ENCODE measurements at places on chromosomes 13 and 19. TPM values are rescaled to one million over a fixed set of nuclear protein-coding genes. Genes with fewer than 3 reads are reported as not detected.

DNA sequence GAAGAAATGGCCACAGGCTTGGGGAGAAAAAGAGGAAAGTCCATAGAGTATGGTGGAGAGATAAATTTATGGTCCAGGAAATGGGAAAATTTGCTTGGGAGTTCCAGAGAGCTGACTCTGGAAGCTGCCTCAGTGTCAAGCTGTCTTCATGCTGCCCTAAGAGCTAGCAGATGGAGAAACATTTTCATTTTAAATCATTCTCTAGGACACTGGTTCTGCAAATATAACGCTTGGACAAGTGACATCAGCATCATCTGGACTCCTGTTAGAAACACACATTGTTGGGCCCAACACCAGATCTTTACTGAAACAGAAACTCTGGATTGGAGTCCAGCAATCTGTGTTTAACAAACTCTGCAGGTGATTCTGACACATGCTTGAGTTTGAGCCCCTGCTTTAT lies 592.0 kb upstream of the KLF12 start:
- no peak overlapping the region for H3K4me3 ChIP-seq
- no peak for DNase-seq
- H3K36me3 ChIP-seq, result no peaks in the 10 kb centered on the region
- H3K4me1 ChIP-seq, result no peaks in the 10 kb centered on the region

- H3K27me3 ChIP-seq, result peaks cover 10% of the 10 kb centered on the region
- no peak overlapping the region for H3K4me3 ChIP-seq
- no peak for DNase-seq
- H3K4me1 ChIP-seq, result no peaks in the 10 kb centered on the region
Observed at GRCh38 chr13:21833921-21834320, 163.0 kb downstream of the FGF9 start.

GRCh38 chr19:14505488-14506239 lies 9.7 kb upstream of the GIPC1 start:
- no peaks in the 10 kb centered on the region for H3K36me3 ChIP-seq
- no peak overlapping the region for H3K27ac ChIP-seq
- H3K4me1 ChIP-seq, result peaks cover 9% of the 10 kb centered on the region
- H3K27me3 ChIP-seq, result no peaks in the 10 kb centered on the region
- H3K4me3 ChIP-seq, result no peak overlapping the region

- H3K4me3 ChIP-seq, result no peak overlapping the region
- H3K4me1 ChIP-seq, result no peaks in the 10 kb centered on the region
- no peak for DNase-seq
- no peak overlapping the region for H3K27ac ChIP-seq
- H3K36me3 ChIP-seq, result peaks cover 8% of the 10 kb centered on the region
- no peaks in the 10 kb centered on the region for H3K27me3 ChIP-seq
Observed at GRCh38 chr13:90388887-90389452, 958.5 kb upstream of the MIR17HG start.

Gene LILRB5
- not detected for total RNA-seq

DNA sequence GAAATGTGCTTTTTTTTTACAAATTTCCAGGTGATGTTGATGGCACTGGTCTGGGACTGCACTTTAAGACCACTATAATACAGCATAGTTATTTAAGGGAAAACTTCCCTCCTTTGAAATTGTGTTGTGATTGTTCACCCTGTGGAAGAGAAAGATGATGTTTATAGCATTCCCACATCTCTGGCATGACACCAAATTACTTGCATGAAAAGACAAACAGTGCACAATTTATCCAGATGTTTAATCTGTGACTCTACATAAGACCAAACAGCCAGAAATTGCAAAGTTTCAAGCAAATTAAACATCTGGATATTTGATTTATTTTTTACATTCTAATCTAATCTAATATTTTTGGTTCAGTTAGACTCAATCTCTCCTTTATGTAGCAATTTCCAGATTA lies 51.6 kb downstream of the UFM1 start:
- no peak overlapping the region for H3K4me3 ChIP-seq
- H3K36me3 ChIP-seq, result no peaks in the 10 kb centered on the region
- no peak for DNase-seq
- no peaks in the 10 kb centered on the region for H3K27me3 ChIP-seq

Gene FARP1
- total RNA-seq, result 2.2 TPM

Gene FXYD1
- total RNA-seq, result not detected

GRCh38 chr13:33583398-33583797 lies 234.6 kb upstream of the RFC3 start:
- H3K27ac ChIP-seq, result no peak overlapping the region
- H3K4me3 ChIP-seq, result no peak overlapping the region
- peaks cover 18% of the 10 kb centered on the region for H3K27me3 ChIP-seq
- no peaks in the 10 kb centered on the region for H3K36me3 ChIP-seq
- DNase-seq, result no peak

- DNase-seq, result no peak
- H3K27ac ChIP-seq, result no peak overlapping the region
- no peaks in the 10 kb centered on the region for H3K27me3 ChIP-seq
- H3K4me3 ChIP-seq, result no peak overlapping the region
Observed at GRCh38 chr13:34207334-34207733, 389.4 kb downstream of the RFC3 start.

- H3K4me1 ChIP-seq, result no peaks in the 10 kb centered on the region
- H3K27ac ChIP-seq, result no peak overlapping the region
- peaks cover 14% of the 10 kb centered on the region for H3K36me3 ChIP-seq
- no peaks in the 10 kb centered on the region for H3K27me3 ChIP-seq
- DNase-seq, result no peak
Observed at GRCh38 chr13:20064128-20064527, 96.7 kb downstream of the GJA3 start.

- no peak overlapping the region for H3K27ac ChIP-seq
- H3K27me3 ChIP-seq, result peaks cover 53% of the 10 kb centered on the region
- H3K36me3 ChIP-seq, result peaks cover 5% of the 10 kb centered on the region
Observed at GRCh38 chr19:41998246-41999020, 4.4 kb upstream of the ATP1A3 start.

DNA sequence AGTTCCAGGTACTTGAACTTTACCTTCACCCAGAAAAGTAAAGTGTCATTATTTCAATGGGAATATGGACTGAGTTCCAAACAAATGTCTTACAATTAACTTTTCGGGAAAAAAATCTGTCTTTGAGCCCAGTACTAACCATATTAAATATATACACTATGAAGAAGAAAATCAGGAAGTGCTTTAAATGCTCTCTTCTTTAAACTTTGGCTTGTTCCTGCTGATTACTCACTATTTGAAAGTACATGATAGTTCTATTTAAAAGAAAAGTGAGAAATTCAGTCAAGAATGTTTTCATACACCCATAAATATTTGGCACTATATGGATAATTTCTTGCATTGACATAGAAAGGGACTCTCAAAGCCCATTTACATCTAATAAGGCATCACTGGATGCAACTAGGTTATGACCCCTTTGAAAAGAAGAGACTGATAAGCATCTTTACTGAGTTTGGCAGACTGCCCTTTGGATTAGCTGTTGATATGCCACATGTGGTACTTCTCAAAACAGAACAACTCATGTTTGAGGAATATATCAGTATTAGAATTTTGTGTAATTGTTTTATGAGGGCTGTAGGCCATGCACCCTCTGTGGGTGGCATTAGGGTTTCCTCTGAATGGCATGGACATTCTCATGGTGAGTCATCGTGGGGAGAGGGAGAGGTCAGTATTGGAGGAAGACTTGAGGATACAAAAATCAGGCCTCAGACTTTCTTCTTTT lies 25.0 kb upstream of the VWA8 start:
- no peaks in the 10 kb centered on the region for H3K36me3 ChIP-seq
- peaks cover 24% of the 10 kb centered on the region for H3K27me3 ChIP-seq
- H3K4me3 ChIP-seq, result no peak overlapping the region
- H3K4me1 ChIP-seq, result no peaks in the 10 kb centered on the region
- H3K27ac ChIP-seq, result no peak overlapping the region
- no peak for DNase-seq

GRCh38 chr19:6801485-6802086 lies 29.1 kb downstream of the VAV1 start:
- peak overlapping the region; percentile 93 for H3K27ac ChIP-seq
- peak; percentile 87 for DNase-seq
- H3K27me3 ChIP-seq, result no peaks in the 10 kb centered on the region

- no peaks in the 10 kb centered on the region for H3K4me1 ChIP-seq
- no peak for DNase-seq
- H3K4me3 ChIP-seq, result no peak overlapping the region
- H3K27ac ChIP-seq, result no peak overlapping the region
Observed at GRCh38 chr19:44677019-44677811, 5.9 kb downstream of the CEACAM19 start.

DNA sequence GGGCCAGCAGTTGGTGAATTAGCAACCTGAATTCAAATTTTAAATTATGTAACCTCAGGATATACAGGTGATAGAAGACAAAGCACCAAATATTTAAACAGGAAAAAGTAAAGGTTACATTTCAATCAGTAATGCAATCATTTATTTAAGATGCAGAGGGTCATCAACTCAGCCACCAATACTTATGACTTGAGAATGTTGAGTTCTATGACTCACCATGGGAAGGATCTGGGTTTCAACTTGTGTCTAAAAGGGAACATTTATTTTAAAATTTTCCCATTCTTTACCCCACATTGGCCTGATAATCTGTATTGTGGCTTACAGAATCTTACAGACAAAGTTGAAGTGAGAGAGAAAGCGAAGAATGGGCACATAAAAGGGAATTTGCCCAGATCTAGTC lies 418.0 kb downstream of the NDFIP2 start:
- no peak for DNase-seq
- no peak overlapping the region for H3K27ac ChIP-seq
- no peaks in the 10 kb centered on the region for H3K36me3 ChIP-seq
- H3K4me3 ChIP-seq, result no peak overlapping the region
- no peaks in the 10 kb centered on the region for H3K4me1 ChIP-seq

Gene ATP8B3
- 2.3 TPM for total RNA-seq

DNA sequence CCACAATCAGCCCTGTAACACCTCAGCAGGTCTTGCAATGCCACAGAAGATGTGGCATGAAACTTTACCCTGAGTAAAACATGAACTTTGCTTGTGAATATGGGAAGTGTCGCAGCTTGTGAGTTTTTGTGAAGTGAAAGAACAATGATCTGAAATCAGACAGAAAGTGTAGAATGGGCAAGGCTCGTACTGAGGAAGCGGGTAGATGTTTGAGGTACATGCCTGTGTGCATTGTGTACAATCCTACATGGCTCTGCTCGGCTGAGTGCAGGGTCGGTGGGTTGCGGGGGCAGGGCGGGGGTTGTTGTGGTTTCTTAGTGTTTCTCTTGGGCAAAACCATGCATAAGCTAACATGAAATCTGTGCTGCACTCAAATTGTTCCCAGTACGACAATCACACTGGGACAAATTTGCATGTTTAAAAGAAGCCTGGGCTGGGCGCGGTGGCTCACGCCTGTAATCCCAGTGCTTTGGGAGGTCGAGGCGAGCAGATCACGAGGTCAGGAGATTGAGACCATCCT lies 1.1 kb downstream of the NLRP13 start:
- no peak overlapping the region for H3K4me3 ChIP-seq
- H3K4me1 ChIP-seq, result no peaks in the 10 kb centered on the region
- no peaks in the 10 kb centered on the region for H3K27me3 ChIP-seq
- no peaks in the 10 kb centered on the region for H3K36me3 ChIP-seq
- DNase-seq, result no peak
- H3K27ac ChIP-seq, result no peak overlapping the region

DNA sequence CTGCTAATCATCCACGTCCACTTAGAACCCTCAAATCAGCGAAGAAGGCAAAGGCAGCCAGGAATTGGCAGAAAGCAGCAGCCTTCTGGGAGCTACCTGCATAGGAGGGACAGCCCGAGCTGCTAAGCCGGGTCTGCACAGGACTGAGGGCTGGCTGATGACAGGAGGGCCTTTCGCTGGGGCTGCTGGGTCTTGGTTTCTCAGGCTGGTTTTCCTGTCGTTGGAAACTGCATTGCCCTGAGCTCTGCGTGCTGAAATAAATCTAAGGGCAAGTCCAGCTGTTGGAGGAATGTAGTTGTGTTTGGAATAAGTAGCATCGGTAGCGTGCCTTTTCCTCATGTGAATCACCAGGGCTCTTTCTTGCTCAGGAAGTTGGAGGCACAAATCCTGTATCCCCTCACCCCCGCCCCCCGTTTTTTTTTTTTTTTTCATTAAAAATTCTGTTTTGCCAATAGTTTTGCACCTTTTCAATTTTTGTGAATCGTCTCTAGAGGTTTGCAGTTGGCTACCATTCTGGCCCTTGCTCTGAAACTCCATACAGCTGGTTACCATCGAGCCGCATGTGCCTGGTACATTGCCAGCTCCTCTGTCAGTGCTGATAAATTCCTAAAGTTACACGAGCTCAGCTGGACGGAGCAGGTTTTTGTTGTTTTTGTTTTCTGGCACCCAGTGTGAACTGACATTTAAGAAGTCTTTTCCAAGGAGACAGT lies 193.9 kb upstream of the RNF113B start:
- H3K4me1 ChIP-seq, result peaks cover 5% of the 10 kb centered on the region
- DNase-seq, result no peak
- no peak overlapping the region for H3K4me3 ChIP-seq
- H3K27ac ChIP-seq, result no peak overlapping the region
- H3K36me3 ChIP-seq, result no peaks in the 10 kb centered on the region

- DNase-seq, result no peak
- H3K27ac ChIP-seq, result no peak overlapping the region
- H3K27me3 ChIP-seq, result peaks cover 31% of the 10 kb centered on the region
- H3K4me1 ChIP-seq, result no peaks in the 10 kb centered on the region
Observed at GRCh38 chr13:77521194-77521593, 14.3 kb upstream of the SCEL start.

GRCh38 chr19:7914598-7915045 lies at the start of gene TGFBR3L:
Gene TGFBR3L (plus strand): TSS chr19:7914830.
- H3K27me3 ChIP-seq, result peaks cover 4% of the 10 kb centered on the region
- H3K4me1 ChIP-seq, result peaks cover 12% of the 10 kb centered on the region
- H3K36me3 ChIP-seq, result no peaks in the 10 kb centered on the region
- DNase-seq, result no peak
- H3K4me3 ChIP-seq, result peak within 1 kb of the TSS; percentile 72

Gene SPRED3
- total RNA-seq, result 4.6 TPM

GRCh38 chr13:110642291-110642981 lies 27.1 kb downstream of the NAXD start:
- DNase-seq, result no peak
- no peak overlapping the region for H3K27ac ChIP-seq
- no peaks in the 10 kb centered on the region for H3K27me3 ChIP-seq
- no peak overlapping the region for H3K4me3 ChIP-seq

Gene KIR2DL1
- 19.5 TPM for total RNA-seq

- no peaks in the 10 kb centered on the region for H3K36me3 ChIP-seq
- no peak overlapping the region for H3K4me3 ChIP-seq
- H3K27me3 ChIP-seq, result no peaks in the 10 kb centered on the region
- no peaks in the 10 kb centered on the region for H3K4me1 ChIP-seq
- H3K27ac ChIP-seq, result no peak overlapping the region
Observed at GRCh38 chr13:40547591-40548315, 118.7 kb downstream of the FOXO1 start.

Gene ZNF331
- 12.0 TPM for total RNA-seq

- H3K27me3 ChIP-seq, result no peaks in the 10 kb centered on the region
- DNase-seq, result no peak
- H3K4me1 ChIP-seq, result no peaks in the 10 kb centered on the region
- H3K27ac ChIP-seq, result no peak overlapping the region
- no peak overlapping the region for H3K4me3 ChIP-seq
Observed at GRCh38 chr13:67554286-67554685, 324.1 kb upstream of the PCDH9 start.

DNA sequence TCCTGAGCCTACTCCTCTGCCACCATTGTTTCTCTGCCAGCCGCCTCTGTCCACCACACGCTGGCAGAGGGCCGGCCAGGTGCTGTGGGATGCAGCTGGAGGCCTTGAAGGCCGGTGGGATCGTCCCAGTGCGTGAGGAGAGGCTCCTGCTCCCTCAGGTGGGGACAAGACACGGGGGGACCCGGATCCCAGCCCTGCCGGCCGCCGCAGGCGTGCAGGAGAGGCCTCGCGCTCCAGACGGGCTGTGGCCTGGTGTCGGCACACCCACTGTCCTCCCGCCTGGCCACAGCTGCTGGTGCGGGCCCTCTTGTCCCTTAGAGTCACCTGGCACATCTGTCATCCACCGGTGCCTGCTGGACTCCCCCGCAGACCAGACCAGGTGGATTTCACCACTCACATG lies 18.1 kb upstream of the GNA15 start:
- H3K27ac ChIP-seq, result no peak overlapping the region
- no peaks in the 10 kb centered on the region for H3K4me1 ChIP-seq
- H3K36me3 ChIP-seq, result no peaks in the 10 kb centered on the region
- DNase-seq, result no peak
- no peak overlapping the region for H3K4me3 ChIP-seq

Data from natural killer cell treated with Interleukin-12 subunit alpha and Interleukin-12 subunit beta and Interleukin-15 and Interleukin-18, amount 100 ng/mL, for 72 hours (primary cell).